ENCODE measurements at places on chromosomes 13 and 19.

- no peak for DNase-seq
Observed at GRCh38 chr13:112522578-112522977, 65.4 kb downstream of the TUBGCP3 start.

DNA sequence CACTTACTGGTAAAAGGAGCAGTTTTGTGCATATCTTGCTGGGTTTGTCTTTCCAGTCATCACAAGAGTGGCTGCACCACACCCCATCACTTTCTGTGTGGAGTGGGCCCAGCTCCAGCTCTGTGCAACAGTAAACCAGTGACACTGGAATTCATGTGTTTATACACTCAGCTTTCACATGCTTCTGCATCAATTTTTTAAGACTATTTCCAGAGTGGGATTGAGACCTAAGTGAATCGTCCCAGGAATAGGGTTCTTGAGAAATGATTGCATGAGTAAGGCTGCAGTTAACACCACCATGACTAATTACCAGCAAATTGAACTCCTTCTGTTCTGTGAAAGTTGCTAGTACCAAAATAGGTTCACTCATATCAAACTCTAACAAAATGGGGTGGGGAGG is 5.3 kb upstream of the CFAP97D2 start:
- no peak for DNase-seq

- DNase-seq = no peak
Observed at GRCh38 chr13:113201815-113202214, 6.7 kb downstream of the PCID2 start.

- DNase-seq = no peak
Observed at GRCh38 chr19:51503286-51503817, 1.8 kb upstream of the SIGLEC12 start.

DNA sequence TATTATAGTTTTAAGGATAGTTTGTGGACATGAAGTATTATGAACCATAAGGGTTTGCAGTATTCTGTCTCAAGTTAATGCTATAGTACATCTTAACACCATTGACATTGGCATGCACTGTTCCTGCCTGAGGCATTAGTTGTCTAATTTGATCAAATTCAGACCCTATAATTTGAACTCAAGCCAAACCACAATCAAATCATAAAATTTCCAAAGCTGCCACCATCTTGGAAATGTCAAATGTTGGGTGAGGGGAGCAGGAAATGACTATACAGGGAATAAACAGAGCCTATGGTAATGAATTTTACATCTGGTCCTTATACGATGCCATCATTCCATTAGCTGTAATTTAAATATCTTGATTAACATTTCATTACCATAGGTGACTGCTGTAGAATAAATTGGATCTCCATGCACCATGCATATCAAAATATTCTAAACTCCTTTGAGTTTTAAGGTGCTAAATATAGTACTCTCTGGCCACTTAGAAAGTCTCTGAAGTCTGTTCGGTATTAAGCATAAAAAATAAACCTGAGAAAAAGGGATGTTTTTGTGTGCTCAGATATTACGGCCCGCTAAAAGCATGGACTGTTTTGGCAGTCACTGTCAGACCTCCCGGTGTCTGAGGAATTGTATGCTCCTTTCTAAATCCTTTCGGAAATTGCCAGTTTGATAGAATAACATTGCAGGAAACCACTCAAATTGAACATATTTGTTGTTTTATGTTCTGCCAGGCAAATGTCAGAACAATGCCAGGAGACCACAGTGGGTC is 257.7 kb downstream of the SPRY2 start:
- DNase-seq = no peak

- no peak for DNase-seq
Observed at GRCh38 chr13:84315527-84315926, 433.3 kb upstream of the SLITRK1 start.

- DNase-seq = no peak
Observed at GRCh38 chr19:56126983-56127780, 6.1 kb upstream of the ZNF787 start.

DNA sequence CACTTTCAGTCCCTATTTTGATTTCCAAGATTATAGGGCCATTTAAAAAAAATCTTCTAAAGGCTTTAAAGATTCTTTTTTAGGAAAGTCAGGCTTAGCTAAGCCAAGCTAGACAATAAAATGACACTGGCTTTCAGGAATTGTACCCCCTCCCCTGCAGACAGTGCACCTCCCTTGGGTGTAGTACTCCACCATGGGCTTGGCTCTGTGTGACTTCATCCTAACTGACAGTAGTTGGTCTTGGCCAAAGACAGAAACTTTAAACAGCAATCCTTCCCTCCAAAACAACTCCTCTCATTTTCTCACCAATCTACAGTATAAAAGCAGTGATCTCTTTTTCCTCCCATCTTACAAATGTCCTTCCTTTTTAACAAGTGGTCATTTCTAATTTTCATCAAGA is 283.0 kb downstream of the DNAJC15 start:
- no peak for DNase-seq

DNA sequence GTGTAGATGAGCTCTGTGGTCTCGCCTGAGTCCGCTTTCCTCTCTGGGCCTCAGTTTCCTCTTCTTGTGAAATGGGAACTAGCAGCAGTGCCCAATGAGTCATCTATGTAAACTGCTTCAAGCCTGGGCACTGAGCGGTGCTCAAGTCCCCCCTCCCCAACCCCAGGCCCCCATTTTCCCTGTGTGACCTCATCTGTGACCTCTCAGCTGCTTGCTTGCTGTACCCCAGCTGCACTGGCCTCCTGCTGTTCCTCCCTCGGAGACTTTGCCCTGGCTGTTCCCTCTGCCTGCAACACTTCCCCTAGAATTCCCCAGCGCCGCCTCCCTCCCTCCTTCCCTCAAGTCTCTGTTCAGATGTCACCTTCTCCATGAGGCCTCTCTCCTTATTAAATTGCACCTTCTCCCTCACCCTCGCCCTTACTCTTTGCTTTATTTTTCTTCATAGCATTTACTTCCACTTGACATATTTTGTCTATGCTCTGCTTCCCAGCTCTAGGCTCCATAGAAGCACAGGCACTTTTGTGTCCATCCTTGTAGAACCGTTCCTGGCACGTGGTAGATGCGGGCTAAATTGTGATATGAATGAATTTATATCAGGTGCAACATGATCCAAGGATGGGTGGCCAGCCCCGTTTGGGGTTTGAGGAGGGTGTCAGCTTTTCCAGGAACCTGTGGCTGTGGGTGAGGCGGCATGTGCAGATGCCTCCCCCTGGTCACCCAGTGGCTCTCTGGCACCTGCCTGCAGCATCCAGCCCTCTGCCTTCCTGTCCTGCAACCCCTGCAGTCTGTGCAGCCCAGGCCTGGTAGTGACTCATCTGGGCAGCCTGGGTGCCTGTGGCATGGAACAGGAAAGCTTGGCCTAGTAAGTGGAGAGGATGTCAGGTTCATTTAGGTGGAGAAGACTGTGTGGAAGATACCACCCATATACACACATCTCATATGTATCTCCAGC is 26.3 kb downstream of the SIPA1L3 start:
- no peak for DNase-seq

DNA sequence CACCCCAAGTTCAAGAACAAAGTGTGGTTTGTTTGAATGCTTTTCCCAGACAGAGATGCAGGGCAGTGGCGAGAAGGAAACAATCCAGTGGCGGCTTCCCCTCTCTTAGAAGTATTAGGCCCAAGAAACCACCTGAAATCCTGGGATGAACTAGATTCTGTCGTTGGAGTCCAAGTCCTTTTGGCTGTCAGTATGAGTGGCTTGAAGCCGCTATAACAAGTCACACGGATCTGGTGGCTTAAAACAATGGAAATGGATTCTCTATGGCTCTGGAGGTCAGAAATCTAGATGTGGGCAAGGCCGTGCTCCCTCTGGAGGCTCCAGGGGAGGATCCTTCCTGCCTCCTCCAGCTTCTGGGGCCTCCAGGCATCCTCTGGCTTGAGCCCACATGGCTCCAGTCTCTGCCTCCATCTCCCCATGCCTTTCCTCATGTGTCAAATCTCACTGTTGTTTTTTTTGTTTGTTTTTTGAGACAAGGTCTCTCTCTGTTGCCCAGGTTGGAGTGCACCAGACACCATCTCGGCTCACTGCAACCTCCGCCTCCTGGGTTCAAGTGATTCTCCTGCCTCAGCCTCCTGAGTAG is 97.7 kb downstream of the GNG7 start:
- DNase-seq = no peak

DNA sequence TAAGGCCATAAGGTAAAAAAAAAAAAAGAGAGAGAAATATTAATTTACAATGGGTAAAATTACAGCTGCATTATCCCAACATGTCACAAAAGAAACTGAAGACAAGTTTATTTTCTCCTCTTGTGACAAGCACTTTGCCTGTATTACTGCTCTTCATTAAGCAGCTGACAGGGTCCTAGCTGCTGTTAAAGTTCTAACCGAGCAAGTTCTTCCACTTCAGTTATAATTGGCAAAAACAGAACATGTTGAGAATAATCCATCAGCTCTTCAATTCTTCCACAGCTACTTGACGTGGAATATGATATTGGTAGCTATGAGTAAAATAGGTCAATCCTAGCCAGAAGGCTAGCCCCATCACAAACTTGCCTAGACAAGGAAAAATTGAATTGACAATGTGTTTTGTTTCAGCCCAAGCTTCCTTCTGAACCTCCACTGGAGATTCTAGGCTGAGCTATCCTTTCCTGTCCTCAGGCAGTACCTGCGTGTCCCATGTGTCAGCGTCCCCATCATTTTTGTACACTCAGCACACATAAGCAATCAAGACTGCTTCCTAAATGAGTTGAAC is 32.2 kb upstream of the DOCK9 start:
- DNase-seq = no peak

DNA sequence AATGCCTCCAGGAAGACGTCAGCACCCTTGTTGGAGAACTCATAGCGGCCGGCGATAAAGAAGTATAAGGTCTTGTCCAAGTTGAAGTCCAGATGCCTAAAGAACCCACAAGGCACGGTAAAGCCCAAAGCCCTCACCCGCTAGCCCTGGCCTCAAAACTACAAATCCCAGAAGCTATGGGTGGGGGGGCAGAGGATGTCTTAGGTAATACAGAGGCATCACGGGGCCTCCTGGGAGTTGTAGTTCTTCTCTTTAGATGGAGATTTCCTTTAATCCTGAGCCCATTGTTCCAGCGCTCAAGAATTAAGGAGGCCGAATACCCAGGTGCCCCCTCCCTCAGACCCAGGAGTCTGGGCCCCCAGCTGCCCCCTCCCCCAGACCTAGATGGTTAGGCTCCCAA is 10.8 kb downstream of the GYS1 start:
- DNase-seq = no peak

GRCh38 chr19:28171983-28172382 is 1041.0 kb downstream of the UQCRFS1 start:
- DNase-seq = no peak

DNA sequence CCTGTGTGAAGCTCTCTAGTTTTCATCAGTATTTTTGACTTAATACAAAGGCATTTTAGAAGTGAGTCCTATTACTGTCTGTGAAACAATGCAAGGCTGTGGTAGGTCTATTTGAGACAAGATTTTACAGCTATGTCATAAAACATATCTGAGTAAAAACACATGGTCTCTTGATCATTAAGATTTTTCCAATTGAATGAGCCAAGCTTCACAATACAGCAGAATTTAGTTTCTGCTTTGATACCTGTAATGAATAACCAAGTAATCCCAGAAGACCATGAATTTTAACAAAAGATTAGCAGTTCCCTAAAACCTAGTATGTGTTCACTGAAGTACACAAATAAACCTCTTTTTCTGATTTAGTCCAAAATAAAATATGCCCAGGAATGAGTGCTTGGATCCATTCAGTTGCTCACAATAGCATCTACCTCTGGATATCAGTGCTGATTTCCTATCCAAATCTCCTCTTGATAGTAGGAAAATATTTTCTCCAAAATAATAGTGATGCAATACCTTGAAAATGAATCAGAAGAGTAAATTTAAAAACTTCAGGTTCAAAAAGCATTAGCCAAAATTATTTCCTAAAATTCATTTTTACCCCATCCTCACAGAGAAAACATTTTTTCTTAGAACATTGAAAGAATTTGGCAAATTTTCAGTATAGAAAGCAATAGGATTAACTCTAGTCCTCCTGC is 533.5 kb upstream of the SGCG start:
- DNase-seq = no peak

DNA sequence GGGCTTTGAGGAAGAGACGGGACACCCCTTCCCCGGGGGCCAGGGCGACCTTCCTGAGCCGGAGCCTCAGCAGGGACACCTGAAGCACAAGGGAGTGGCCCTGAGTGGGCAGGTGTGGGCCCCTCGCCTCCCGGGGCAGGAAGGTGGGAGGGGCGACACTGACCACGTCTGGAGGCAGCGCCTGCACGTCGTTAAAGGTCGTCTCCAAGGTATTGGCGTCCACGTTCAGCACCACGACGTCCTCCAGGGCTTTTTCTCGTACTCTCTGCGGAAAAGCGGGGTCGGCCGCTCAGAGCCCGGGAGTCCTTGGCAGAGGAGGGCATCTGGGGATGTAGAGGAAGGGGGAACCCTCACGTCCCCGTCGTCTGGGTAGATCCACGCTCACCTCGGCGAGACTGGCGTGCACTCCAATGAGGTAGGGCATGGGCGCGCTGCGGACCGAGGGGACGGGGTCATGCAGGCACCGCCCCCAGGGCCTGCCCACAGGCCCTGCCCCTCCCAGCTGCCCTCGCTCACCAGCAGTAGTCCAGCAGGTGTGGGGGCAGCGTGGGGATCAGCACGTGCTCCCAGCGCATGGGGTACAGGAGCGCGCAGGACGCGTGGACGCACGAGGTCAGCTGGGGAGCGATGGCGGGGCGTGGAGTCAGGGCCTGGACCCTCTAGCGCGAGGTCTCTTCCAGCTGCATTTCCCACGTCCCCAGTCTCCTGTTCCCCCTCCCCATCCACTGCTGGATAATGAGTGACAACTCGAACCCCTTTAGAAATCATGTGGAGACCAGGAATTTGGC is 6.1 kb downstream of the DENND1C start:
- DNase-seq = no peak

GRCh38 chr19:33163481-33163880 is 30.6 kb upstream of the LRP3 start:
- DNase-seq = no peak

DNA sequence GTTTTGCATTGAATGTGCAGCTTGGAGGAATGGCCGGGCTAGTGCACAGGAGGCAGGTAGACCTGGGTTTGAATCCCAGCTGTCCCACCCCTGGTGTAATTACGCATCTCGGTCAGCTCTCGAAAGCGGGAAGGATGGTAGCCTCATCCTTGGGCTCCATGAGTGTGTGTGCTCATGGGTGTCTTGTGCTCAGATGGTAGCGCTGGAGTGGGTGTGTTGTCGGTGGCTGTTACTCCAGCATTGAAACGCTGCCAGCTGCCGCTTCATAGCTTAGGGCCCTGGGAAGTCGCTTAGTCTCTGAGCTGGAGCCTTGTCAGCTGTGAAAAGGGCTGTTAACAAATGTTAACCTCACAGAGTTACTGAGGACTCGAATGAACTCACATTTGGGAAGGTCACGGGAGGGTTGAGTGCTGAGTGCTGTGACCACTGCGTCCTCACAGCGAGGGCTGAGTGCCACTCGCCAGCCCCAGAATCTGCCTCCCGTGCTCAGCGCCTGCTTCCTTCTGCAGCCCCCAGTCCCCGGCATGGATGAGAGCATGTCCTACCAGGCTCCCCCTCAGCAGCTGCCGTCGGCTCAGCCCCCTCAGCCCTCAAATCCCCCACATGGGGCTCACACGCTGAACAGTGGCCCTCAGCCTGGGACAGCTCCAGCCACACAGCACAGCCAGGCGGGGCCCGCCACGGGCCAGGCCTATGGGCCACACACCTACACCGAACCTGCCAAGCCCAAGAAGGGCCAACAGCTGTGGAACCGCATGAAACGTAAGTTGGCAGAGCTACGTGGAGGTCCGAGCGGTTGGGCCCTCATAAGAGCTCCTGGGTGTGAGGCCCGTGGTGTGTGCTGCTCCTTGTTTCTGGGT is 5.2 kb downstream of the LENG8 start:
- no peak for DNase-seq

GRCh38 chr13:78402708-78403400 is 200.5 kb downstream of the POU4F1 start:
- no peak for DNase-seq

GRCh38 chr19:33152176-33152575 is 20.3 kb downstream of the WDR88 start:
- DNase-seq = no peak
